ENCODE measurements at places on chromosomes 4 and X.

DNA sequence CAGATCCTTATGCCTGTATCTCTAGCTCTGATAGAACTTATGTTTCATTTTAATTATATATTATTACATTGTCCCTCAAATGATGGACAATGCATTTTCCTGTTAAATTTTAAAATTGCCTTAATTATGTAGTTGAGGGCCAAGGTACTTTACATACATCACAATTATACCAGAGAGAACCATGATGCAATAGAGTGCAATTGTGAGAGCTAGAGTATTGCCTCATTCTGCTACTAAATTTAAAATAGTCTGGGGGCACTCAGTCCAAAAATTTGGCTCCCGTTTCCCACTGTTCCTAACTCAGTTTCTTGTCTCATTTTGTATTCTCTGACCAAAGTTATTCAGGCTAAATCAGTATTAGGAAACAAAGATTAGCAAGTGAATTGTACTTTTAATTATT is 378.5 kb upstream of the ZFP42 start:
- no peak for DNase-seq

DNA sequence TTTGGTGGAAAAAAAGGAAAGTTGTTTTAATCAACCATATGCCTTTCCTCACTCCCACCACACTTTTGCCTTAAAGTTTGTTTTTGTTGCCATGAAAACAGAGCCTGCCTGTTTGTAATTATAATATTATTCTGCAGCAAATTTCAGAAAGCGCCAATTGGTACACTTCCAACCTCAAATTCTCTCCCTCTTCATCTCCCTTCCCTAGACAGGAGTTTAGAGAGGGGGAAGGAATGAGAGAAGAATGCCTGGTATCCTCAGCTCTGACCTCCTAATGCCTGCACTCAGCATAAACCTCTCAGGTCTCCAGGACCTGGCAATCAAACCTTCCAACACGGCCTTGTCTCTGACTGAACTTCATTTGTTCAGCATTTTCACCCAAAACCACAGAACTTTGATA is 138.4 kb upstream of the HCCS start:
- no peak for DNase-seq

DNA sequence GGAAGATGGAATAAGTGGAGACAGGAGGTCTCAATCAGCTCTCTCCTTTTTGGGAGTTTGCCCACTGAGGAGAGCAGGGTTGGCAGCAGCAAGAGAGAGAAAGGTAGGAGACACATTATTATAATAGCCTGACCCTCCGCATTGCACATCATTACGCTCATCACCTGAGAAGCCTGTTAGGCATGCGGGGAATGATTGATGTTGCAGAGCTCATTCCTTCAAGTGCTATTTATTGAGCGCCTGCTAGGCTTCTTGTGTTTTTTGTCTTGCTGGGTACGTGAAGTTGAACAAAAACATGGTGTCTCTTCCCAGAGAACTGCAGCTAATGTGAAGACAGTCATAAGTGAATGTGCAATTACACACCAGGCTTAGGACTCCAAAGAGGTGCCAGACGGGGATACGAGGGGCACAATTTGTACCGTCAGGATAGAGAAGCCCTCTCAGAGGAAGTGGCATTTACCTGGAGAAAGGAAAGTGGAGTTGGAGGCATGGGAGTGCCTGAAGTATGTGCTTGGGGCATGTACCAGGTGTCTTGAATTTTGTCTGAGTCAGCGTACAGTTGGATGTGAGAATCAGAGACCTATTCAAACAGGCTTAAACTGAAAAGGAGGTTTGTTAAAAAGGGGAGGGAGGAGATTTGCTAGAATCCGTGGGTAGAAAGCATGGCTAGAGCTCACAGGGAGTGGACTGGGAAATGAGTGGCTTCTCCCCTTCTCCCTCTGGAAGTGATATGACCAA is 90.2 kb upstream of the SOD3 start:
- no peak for DNase-seq

DNA sequence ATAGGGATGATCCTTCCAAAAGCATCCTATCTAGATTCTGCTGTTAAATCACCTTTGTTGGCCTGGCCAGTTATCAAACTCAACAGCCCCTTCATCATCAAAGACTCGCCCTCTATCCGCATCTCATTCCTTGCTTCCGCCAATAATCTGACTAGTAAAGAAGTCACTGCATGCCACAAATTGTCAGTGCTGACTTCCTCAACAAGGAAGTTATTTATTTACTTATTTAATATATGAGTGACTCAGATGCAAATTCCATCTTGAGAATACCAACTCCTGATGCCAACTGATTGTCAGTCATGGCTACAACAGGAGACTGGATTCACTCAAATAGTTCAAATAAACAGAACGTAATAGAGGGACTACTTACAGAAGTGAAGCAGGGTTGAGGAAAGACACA is 283.8 kb downstream of the TRIML1 start:
- DNase-seq: no peak

- DNase-seq: peak; percentile 11
Measured at GRCh38 chr4:182752158-182752910, 164.9 kb downstream of the DCTD start.

- no peak for DNase-seq
Measured at GRCh38 chr4:95068818-95069478, 311.2 kb downstream of the BMPR1B start.

- DNase-seq: no peak
Measured at GRCh38 chr4:13285336-13285735, 198.8 kb downstream of the RAB28 start.

DNA sequence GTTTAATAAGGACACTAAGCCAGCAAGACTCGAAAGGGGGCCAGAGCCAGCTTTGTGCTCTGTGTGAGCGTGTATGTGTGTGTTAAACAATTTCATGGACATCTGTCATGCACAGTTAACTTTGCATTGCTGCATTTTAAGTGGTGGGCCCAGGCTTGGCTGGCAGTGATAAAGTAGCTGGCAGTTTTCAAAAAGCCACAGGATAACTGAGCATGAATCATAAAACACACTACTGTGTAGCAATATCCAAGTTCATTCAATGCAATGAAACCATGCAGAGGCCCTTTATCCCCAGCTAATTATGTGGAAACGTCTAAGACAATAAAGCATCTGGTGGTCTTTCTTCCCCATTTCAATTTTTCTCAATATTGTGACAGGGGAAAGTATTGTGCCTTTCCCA is 132.9 kb downstream of the NKX6-1 start:
- no peak for DNase-seq

DNA sequence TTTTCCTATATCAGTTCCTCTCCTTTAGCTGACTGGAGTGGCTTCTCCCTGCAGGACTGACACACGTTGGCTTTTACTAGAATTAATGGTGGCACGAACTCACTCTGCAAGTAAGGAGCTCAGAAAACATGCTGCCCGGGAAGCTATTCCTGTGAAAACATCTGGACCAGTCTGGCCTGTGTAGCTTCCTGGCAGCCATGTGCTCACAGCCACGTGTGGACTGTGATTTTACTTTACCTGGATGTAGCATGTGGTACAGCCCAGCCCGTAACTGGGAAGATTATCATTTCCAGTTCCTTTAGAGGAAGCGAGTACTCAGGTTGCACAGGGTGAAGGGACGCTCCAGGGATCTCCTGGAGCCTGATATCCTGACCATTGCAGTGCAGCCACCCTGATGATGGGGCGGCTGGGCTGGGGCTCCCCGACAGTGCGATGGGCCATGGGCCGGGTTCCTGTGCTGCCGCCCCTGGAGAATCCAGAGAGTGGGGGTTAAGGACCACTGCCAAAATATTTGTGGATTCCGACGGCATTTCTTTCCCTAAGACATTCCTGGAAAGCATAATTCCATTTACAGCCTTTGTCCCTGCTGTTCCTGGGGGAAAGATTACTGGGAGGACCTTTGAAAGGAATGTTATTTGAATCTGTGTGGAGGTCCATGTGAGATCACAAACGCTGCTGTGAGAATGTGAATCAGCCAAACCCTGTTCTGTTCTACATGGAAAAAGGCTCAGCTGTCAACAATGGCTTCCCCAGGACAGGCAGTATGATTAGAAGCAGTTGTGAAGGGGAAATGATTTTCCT is 35.0 kb downstream of the PROM1 start:
- no peak for DNase-seq

DNA sequence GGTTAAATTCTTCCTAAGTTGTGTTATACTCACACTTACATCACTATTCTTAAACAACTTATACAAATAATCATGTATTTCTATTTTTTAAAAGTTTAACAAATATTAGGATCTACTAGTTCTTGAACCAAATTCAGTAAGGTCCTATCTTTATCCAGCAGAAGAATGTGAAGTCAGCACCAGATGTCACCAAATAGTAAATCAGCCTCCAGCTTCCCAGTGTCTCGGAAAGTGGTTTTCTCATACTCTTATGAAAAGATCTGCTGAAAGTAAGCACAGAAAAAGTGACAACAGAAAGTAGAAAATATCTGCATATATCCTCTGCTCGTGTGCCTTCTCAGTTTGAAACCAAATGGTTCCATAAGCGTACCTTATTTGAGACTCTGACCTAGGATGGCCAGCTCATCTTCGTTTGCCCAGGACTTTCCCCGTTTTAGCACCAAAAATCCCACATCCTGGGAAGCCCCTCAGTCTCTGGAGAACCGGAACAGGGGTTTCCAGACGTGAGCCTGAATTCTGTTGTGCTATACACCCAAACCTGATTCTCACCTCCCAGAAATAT is 98.0 kb upstream of the DCLK2 start:
- no peak for DNase-seq

DNA sequence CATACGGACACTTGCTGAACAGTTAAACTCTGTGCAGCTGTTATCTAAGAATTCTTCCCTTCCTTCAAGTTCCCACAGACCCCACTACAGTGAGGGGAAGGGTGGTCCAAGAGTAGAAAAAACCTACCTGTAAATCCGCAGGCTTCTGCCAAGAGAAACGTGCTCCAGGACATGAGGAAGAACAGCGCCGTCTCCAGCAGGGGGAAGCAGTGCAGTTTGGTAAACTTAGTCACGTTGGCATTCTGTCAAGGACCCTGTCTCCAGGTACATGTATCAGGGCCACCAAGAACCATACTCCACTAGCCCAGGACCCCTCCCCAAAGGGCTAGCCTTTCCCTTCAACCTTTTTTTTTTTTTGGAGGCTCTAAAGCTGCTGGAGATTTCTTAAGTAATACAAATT is 79.9 kb downstream of the CHST7 start:
- peak; percentile 14 for DNase-seq

- DNase-seq: no peak
Measured at GRCh38 chr4:107853444-107854355, 29.0 kb downstream of the SGMS2 start.

DNA sequence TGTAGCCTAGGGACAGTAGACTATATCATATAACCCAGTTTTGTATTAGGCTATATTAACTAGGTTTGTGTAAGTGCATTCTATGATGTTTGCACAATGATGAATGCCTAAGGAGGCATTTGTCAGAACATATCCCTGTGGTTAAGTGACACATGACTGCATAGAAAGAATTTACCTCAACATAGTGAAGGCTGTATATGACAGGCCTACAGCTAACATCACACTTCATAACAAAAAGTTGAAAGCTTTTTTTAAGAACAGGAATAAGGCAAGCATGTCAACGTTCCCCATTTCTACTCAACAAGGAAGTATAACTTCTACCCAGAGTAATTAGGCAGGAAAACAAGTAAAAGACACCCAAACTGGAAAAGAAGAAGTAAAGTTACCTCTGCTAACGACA is 165.9 kb upstream of the NDST4 start:
- peak; percentile 7 for DNase-seq

GRCh38 chrX:49250066-49250465 is 14.4 kb downstream of the FOXP3 start:
- DNase-seq: no peak

- DNase-seq: no peak
Measured at GRCh38 chrX:56232221-56233082, at the start of gene KLF8. Gene KLF8 (plus strand): TSS chrX:56232356. CDS start chrX:56233335, 979 bp downstream.

DNA sequence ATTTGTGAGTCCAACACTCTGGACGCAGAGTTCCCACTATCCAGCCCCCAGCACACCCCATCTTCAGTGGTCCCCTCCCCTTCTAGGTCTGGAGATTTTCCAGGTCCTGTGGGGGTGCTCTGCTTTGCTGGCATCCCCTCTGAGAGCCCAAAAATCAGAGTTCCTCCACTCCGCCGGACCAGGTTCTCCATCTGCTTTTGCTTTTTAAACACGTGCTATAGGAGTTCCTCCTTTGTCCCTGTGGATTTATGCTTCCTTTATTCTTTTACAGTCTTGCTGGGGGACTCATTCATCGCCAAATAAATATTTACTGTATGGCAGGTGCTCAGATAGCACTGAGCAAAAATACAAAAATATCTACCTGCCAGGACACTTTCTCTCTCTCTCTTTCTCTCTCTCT is 324.7 kb downstream of the STK32B start:
- no peak for DNase-seq

- no peak for DNase-seq
Measured at GRCh38 chr4:54872261-54872660, 214.5 kb downstream of the KIT start.

GRCh38 chrX:3636803-3637202 is 76.6 kb downstream of the PRKX start:
- DNase-seq: no peak

DNA sequence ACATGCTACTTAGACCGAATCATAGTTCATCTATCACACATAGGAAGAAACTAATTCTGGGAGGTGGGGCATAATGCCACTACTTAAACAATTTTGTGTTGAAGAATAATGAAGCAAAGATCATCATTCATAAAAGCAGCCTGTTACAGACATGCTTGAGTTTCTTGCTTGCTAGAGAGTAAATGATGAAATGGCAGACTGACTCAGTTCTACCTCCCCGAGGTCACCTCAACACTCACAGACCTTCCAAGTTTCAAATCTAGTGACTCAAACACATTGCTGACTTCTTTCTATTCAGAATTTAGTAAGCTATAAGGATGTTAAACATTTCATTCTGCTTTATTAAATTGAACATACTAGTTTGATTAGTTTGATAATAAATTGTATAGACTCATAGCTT is 636.5 kb upstream of the FRG1 start:
- DNase-seq: peak; percentile 3

- no peak for DNase-seq
Measured at GRCh38 chr4:82642331-82642730, 80.5 kb upstream of the TMEM150C start.

DNA sequence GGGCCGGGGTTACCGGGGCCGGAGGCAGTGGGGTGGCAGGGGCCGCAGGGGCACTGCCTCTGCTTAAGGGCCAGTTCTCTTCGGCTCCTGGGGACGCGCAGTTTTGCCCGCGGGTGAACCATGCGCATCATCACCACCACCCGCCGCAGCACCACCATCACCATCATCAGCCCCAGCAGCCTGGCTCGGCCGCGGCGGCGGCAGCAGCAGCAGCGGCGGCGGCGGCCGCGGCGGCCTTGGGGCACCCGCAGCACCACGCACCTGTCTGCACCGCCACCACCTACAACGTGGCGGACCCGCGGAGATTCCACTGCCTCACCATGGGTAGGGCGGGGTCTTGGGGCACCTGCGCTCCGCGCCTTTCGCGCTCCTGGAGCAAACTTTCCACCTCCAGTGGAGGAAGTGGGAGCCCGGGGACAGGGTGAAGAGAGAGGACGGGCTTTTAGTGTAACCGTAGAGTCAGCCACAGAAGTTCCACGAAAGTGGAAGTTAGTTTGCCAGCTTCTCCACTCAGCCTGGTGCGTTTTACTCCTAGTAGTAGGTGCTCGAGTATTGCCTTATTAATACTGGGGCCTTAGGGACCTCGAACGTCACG is 729 bp downstream of the GSX2 start:
- DNase-seq: no peak
